ENCODE measurements at places on chromosomes 12 and 14.

GRCh38 chr12:118855858-118856257, 125.5 kb upstream of the SRRM4 start:
- DNase-seq: no peak

DNA sequence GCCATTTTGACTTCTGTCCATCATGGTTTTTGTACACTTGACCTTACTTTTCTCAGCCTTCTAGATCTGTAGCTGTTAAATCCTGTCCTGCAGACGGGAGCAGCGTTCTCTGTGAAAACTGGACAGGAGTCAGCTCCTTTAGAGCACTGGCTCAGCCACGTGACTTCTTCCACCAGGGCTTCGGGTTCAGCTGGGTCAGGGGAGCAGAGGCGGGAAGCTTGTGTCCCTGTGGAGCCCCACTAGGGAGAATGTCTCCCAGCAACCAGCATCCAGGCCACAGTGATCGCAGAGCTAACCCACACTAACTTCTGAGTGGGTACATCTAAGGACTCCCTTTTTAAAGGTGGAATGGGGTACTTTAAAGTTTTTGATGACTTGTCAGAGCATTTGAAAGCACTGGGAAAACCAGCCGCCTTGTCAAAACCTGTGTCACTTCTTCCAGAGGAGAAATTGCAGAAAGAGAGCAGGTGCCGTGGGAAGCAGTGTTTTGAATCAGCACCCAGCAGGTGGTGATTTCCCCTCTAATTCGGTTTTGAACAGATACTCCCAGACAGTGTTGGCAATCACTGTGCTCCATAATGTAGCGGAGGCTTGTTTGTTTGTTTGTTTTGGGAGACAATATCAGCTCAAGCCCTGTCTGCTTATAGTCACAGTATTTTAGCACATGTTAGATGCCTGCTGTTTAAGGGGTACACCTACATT, 17.9 kb downstream of the DERA start:
- no peak for DNase-seq

GRCh38 chr14:57854571-57854970, 11.3 kb downstream of the SLC35F4 start:
- no peak for DNase-seq

DNA sequence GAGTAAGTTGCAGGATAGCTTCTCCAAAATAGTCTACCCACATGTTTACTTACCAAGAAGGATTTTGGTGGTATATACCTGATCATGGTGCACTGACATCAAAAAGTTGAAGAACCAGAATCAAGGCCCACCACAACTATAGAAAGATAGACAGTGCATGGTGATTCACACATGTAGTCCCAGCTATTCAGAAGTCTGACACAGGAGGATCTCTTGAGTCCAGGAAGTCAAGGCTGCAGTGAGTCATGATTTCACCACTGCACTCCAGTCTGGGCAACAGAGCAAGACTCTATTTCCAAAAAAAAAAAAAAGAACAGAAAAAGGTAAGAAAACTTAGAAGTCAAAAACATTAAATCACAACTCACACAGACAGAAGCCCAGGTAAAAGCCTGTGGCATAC, 422.2 kb upstream of the FOXG1 start:
- no peak for DNase-seq

DNA sequence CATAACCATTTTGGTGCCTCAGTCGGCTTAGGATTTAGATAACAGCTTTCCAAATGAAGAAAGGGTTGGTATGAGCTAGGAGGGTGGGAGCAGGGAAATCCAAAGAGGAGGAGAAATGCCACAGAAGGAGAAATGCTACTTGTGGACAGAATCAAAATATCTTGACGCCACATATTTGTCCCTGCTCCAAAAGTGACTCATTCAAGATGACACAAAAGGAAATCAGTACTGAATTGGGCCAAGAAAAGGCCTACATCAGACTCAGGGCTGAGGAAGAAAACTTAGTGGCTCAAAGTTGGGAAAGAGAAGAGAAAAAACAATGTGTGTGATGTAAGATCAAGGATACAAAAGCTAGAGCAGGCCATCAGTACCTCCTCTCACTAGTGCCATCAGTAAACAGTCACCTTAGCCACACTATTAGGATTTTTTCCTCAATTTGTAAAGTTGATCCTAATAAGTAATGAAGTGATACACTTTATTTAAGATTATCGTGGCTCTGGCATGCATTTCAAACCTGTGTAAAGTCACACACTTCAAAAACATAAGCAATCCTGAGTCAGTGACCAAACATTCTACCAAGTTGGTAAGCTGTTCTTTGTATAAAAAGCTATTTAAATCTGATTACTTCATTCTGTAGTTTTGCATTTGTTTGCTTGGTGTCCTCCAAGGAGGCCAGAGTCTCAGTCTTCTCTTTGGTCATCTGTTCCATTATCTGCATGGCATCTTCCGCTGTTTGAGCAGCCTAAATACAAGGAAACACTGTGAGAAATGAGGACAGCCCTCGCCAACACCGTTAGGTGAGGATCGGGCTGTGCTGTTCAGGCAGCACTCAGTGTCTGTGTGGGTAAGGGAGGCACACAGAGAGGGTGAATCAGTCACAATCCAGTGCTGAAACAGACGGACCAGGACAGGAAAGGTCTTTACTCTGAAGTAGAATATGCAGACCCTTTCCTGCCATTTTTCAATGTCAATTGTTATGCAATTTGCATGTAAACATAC, 52.6 kb upstream of the VPS33A start:
- DNase-seq: no peak

- no peak for DNase-seq
Measured at GRCh38 chr12:46343118-46343852, 29.3 kb downstream of the SLC38A2 start.

DNA sequence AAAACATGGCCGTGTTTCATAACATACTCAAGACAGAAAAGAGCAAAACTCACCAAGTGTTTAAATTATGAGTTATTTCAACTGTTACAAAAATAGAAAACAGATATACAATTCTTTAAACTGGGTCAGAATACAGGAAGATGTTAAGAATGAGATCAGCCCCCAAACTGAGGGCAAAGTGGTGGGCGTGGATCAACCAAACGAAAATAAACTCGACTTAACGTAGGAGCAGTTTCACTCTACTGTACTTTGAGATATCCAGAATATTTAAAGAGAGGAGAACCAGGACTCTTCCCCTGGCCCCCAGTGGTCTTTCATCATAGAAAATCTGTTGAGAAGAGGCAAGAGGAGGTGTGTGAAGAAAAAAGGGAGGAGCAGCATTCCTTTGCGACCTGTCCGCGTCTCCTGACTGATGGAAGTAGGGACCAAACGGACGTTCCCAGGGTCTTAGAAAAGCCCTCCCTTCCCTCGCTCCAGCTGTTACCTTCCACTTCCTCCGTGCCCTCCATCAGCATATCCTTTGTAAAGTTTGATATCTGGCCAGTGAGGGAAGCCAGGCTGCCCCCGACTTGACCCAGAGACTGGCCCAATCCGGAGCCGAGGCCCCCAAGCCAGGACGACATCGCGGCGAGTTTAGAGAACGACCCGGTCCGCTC, 668 bp downstream of the TRIP11 start:
- DNase-seq: peak; percentile 84

DNA sequence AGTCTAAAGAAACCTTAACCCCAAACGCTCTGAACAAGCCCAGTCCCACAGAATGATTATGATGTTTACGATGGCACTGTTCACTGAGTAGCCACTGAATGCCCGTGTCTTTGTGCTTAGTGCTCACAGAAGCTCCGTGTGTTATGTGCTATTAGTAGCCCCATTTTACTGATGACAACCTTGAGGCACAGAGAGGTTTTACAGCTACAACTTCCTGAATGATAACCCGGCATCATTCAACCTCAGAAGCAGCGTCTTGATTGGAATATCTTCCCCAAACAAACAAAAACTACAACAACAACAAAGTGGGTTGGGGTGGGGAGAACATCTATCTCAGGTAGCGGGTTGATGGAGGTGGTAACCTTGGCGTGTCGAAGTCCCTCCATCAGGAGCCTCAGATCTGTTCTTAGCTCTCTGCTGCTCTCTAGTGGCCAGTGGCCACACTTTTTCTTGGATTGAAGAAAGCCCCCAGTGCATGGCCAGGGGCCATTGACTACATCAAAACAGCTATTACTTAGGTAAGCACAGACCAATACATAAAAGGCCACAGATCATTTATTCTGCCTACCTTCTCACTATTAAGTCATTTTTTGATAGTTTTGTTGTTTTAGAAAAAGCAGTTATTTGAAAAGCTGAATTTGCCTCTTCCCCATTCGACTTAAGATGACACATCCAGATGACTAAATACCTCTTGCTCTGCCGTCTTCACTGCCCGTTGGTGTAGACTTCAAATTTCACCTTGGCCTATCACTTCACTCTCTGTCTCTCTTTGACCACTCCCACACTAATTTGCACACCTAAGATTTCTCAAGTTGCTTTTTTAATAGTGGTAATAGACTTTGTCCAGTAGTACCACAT, 376.9 kb downstream of the GALC start:
- peak; percentile 59 for DNase-seq

- DNase-seq: no peak
Measured at GRCh38 chr12:100058482-100059029, 73.8 kb upstream of the ANKS1B start.

DNA sequence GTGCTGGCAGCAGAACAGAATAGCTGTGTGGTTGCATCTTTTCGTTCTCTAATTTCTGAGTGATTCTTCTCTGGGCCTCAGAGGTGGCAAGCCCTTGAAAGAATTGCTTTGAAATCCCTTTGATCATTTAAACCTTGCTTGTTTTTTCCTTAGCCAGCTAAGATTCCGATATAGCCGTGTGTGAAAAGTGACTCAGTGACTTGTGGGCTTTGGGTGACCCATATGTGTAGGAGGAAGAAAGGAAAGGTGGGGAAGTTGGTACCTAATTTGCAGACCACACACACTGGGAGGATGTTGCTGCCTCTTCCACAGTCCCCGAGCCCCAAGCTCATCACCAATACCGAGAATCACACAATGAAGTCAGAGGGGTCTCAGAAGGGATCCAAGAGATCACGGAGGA, 18.8 kb downstream of the SLC24A4 start:
- DNase-seq: no peak

- DNase-seq: no peak
Measured at GRCh38 chr14:90784621-90785270, 31.5 kb downstream of the TTC7B start.

- DNase-seq: no peak
Measured at GRCh38 chr12:123939716-123940626, 32.7 kb downstream of the CCDC92 start.

GRCh38 chr12:62767946-62768345, 167.0 kb downstream of the PPM1H start:
- DNase-seq: no peak

GRCh38 chr14:68318828-68319227, 474.0 kb downstream of the ZFP36L1 start:
- no peak for DNase-seq

- DNase-seq: no peak
Measured at GRCh38 chr12:115322275-115322674, 638.3 kb upstream of the TBX3 start.

GRCh38 chr12:57905812-57906475, 35.4 kb upstream of the ATP23 start:
- no peak for DNase-seq

DNA sequence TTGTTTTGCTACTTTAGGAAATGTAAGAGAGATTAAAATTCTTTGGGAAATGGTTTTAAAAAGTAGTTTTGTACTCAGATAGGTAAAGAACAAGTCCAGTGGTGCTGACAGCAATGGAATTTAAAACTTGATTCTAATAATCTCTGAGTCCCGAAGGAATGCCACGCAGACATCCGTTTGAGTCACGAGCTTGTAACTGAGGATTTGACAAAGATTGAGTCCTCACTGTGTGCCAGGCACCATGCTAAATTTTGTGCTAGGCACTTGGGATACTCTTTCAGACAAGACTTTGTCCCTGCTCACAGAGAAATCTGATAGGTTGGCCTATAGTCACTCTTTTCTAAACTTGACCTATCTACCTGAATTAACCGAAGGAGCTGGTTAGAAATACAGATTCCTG, 12.7 kb downstream of the FLRT2 start:
- no peak for DNase-seq

DNA sequence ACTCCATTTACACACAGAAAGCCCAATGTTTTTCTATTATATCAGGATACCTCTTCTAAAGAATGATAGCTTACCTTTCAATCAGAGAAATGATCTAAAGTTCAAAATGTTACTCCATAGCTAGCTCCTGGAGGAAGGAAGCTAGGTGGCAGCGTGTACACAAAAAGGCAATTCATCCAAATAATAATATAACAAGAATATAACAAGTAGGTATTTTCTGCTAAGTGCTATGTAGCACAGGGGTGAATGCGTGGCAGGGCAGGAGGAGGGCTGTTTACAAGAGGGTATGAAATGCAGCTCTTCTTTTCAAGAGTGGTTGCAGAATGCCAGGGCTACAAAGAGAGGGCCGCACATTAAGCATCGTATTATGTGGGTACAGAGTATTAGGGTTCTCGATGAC, 663 bp upstream of the SNAPC1 start:
- DNase-seq: no peak

DNA sequence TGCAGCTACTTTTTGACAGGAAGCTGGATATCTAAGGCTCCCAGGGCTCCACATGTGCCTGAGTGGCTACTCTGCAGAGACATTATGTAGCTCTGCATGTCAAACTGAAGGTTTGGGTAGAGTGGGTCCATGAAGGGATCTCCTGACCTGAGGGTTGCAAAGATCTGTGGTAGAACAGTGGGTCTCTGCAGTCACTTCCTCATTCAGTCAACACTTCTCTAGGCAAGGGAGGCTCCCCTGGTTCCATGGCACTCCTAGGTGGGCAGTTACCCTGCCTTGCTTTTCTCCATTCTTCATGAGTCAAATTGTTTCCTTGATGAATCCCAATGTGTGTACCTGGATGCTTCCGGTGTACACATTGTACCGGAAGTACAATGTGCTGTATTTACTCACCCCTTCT, 57.4 kb downstream of the CMAS start:
- DNase-seq: no peak

GRCh38 chr12:107486140-107486892, 199.3 kb upstream of the PWP1 start:
- DNase-seq: no peak

DNA sequence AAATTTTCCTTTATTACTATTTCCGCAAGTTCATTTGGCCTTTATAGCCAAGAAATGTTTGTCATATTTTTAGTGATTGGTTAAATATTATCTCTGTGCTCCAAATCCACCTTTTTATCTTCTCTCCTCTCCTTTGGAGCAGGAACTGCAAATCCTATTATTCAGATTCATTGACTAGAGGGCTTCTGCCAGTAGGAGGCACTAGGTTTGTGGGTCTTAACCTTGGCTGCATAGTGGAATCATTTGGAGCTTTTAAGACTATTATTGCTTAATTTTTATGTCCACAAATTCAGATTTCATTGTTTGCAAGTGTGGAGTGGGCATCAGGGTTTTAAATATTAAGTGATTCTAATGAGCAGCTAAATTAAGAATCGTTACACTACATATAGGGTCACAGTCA, 75.3 kb upstream of the SYT10 start:
- DNase-seq: no peak

GRCh38 chr12:79681008-79681590, 9.7 kb downstream of the PAWR start:
- no peak for DNase-seq

- DNase-seq: no peak
Measured at GRCh38 chr12:121970581-121971300, 50.9 kb upstream of the BCL7A start.

- DNase-seq: no peak
Measured at GRCh38 chr14:80059041-80059440, 152.3 kb downstream of the DIO2 start.

Data from right hindlimb (tissue), 1 donor.